ENCODE measurements at places on chromosomes 1 and 21.

- DNase-seq, result no peak
These were observed 6.5 kb downstream of the CACHD1 start for GRCh38 chr1:64476251-64476952.

DNA sequence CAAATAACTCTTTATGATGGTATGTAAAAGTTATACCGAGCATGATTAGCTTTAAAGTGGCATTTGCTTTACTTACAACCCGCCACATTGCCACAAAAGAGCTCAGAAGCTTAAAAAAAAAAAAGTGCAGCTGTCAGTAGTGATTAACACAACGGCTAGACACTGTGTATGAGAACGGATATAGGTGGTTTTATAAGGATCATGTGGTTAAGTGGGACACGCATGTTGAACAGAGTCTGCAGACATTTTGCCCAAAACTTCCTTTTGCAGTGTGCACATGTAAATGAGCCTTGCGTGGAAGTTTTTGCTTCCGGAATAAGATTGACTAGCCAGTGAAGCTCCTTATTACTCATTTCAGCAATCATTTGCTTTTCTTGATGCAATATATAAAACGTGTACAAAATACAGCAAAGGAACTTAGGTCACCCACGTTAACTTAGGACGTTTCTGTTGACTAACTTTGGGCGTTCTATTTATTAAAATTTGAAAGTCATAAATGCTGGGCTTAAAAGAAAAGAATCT, 58.7 kb upstream of the RGS1 start:
- DNase-seq, result no peak

DNA sequence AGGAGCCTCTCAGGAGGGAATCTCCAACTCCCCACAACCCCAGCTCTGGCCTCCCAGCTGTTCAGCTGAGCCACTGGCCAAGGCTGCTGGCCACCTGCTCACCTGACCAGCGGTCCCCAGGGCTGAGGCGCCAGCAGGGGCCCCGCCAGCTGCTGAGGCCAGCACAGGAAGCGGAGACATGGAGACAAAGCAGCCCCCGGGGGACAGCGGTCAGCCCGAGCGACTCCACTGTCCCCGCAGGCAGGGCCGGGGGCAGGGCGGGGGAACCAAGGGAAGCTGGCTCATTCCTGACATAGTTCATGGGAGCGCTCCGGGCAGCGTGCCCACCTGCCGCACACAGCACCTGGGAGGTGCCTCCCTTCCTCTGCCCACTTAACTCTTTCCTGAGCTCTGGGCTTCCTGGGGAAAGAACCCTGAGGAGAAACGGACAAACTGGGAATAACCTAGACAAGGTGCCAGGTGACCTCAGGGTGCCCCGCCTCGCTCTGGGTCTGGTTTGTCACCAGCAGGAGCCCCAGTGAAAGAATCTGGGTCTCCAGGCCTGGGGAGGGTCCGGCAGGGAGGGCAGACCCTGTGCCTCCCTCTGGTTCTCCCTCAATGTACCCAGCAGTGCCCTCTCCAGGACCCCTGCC, 10.7 kb downstream of the EPHA2 start:
- DNase-seq, result no peak

DNA sequence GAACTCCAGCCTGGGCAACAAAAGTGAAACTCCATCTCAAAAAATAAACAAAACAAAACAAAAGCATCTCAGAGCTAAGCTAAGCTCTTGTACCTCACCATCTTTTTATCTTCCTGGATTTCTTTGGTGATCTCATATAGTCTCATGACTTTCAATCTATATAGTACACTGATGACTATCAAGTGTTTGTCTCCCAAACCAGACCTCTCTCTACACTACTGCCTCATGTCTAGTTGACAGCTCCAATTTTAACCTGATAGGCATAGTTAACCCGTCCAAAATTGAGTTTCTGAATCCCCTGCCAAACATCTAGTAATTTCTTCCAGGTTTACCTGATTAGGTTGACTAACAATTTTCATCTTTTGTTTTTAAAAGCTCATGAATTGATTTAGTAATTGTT, 151.7 kb downstream of the COP1 start:
- no peak for DNase-seq

- no peak for DNase-seq
These were observed 182.9 kb downstream of the BACH1 start for GRCh38 chr21:29481641-29482040.

DNA sequence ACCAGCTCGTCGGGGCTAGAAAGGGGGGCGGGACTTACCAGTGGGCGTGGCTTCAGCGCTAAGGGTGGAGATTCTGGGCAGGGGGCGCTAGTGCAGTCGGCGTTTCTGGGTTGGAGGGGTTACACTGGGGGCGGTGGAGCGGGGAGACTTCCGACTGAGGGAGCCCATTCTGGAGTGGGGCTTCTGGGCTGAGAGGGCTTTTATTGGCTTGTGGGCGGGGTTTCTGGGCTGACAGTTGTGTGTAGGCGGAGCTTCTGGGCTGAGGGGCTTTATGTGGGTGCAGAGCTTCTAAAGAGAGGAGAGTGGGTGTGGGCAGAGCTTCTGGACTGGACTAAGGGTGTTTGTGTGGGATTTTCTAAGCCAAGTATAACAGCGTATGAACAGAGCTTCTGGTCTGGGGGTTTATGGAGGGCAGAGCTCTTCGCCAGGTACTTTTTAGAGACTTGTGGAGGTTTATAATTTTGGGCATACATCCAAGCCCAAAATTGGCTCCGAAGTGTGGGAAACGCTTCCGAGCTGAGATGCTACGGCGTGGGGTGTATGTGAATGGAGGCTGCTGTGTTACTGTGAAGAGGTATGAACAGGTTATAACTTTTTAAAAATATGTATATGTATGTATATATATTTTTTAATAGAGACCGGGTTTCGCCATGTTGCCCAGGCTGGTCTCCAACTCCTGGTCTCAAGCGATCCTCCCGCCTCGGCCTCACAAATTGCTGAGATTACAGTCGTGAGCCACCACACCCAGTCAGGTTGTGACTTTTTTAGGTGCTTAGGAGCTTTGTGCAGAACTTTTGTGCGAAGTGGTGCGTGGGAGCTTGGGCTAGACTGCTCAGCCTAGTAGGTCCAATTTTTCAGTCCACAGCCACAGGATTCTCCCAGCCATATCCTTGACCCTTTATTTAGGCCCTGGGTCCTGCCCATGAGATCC, 825 bp downstream of the TMEM39B start:
- no peak for DNase-seq

- no peak for DNase-seq
These were observed 48.9 kb upstream of the B3GALNT2 start for GRCh38 chr1:235553112-235553551.

- DNase-seq, result no peak
These were observed 104.9 kb upstream of the TNR start for GRCh38 chr1:175848329-175848728.

GRCh38 chr1:7554385-7555235, 216.5 kb upstream of the VAMP3 start:
- no peak for DNase-seq

DNA sequence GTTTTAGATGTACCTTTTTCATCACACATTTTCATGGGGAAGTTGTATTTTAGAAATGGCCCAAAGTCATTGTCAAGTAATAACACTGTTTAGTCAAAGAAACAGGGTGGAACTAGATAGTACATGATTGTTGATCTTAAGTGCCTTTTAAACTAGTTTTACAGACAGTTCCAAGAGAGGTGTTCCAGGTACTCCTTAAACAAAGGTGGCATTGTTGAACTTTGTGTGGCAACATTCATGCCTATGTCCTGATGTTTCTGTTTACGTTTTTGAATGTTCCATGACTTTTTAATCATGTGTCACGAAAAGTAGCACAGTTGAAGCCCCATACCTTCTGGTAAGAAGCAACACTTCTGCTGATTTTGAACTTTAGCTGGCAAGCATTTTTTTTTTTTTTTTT, 9.1 kb upstream of the SH3D21 start:
- DNase-seq, result no peak

- DNase-seq, result no peak
These were observed 299 bp downstream of the DIP2A start for GRCh38 chr21:46459024-46459355.

DNA sequence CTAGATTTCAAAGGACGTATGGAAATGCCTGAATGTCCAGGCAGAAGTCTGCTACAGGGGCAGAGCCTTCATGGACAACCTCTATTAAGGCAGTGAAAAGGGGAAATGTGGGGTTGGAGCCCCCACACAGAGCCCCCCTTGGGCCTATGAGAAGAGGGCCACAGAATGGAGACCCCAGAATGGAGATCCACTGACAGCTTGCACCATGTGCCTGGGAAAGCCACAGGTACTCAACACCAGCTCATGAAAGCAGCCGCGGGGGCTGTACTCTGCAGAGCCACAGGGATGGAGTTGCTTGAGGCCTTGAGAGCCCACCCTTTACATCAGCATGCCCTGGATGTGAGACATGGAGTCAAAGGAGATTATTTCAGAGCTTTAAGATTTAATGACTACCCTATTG, 108.7 kb downstream of the DMRTB1 start:
- DNase-seq, result no peak

GRCh38 chr1:183365676-183366075, 52.5 kb downstream of the NMNAT2 start:
- DNase-seq, result no peak

DNA sequence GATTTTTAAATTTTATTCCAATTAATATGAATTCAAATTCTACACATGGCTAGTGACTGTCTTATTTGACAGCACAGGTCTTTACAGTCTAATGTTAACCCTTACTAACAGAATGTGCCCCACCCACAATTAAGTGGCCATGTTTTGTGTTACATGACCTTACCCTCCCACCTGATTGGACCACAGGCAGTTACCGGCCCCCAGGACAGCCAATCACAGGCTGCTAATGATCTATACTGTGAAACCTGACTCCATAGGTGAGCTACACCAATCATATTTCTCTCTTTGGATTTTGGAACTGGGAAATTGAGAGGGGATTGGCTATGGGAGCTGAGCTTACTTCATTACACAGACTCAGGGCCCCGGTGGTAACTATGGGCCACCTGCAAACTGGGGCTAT, 27.5 kb downstream of the ZP4 start:
- DNase-seq, result no peak

- no peak for DNase-seq
These were observed 24.1 kb downstream of the GPR3 start for GRCh38 chr1:27416387-27417111.

GRCh38 chr1:203751051-203751450, 13.9 kb upstream of the LAX1 start:
- no peak for DNase-seq

- DNase-seq, result no peak
These were observed 235.9 kb downstream of the FAM72C start for GRCh38 chr1:143735764-143736461.

DNA sequence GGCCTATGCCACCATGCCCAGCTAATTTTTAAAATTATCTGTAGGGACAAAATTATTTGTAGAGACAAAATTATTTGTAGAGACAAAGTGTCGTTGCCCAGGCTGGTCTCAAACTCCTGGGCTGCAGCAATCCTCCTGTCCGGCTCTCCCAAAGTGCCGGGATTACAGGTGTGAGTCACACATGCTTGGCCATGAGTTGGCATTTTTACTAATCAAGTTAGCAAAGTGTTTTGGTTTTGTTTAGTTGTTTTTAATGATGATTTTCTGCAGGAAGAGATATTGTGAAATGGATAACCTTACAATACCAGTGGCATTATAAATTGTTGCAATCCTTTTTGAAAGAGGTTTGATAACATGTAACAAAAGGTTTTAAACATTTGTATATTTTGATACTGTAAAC, 65.3 kb upstream of the MAGI3 start:
- DNase-seq, result no peak

GRCh38 chr1:151655371-151655770, 43.5 kb downstream of the SNX27 start:
- no peak for DNase-seq

DNA sequence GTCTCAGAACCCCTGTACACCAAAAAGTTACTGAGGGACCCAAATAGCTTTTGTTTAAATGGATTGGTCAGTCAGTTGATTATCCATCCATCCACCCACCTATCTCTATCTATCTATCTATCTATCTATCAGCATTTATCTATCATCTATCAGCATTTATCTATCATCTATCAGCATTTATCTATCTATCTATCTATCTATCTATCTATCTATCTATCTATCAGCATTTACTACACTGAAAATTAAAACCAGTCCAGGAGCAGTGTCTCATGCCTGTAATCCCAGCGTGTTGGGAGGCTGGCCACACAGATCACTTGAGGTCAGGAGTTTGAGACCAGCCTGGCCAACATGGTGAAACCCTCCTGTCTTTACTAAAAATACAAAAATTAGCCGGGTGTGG, 47.1 kb downstream of the CLSTN1 start:
- no peak for DNase-seq

DNA sequence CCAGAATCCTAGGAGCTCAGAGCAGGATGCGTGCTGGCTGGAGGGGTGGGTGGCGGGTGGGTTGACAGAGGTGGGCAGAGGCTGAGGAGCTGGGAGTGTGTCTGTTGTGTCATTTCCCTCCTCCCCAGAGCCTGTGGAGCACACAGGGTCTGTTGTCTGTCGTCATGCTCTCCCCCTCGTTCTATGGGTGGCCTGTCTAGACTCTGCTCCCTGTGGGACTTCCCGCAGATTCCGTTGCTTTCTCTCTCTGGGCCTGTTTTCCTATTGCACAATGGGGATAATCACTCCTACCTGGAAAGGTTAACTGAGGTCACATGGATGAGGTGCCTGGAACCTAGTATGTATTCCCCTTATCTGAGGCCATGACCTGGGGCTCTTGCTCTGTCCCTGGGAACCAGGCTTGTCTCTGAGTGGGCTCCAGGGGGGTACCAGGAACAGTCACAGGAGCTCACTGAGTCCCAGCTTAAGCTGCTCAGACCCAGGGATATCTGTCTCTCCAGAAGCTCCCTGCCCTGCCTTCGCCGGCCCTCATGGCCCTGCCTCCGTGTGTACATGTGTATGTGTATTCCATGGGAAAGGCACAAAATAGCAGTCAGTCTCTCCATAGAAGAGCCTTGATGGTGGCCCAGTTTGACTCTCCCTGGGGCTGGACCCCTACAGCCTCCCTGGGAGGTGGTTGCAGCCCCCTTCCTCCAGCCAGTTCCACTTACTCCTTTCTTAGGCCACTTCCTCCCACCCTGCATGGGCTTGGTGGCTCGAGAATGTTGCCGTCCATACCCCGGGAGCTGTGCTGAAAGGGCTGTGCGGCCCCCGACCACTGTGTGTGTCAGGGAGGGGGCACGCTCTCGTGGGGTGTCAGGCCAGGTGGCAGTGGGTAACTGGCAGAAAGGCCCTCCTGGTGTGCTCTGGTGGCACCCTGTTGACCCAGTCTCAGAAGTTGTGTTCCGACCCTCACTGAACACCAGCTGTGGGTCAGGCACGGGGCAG, 17.9 kb downstream of the PTPRF start:
- no peak for DNase-seq

GRCh38 chr1:51289676-51290488, 40.5 kb downstream of the TTC39A start:
- DNase-seq, result no peak

GRCh38 chr1:179591592-179592580, at the start of gene TDRD5:
Gene TDRD5, plus strand, starts transcription at chr1:179591832. Its CDS starts 784 bp downstream, at chr1:179592616.
- DNase-seq, result no peak

DNA sequence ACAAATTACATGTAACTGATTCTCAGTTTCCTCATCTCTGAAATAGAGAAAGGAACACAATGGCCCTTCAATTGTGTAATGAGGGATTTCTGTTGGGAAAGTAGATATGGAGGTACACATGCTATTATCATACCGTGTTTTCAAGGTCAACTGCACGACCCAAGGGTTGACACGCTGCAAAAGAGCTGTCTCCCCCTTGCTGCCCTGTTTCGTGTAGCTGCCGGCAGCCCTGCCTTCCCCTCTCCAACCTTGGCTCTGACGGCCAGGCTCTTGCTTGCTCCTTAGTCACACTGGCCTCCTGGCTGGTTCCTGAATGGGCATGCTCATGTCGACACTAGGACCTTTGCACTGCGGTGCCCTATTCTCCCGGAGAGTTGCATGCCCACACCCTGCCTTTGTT, 134.4 kb downstream of the GALNT2 start:
- DNase-seq, result no peak

- DNase-seq, result no peak
These were observed 15.7 kb downstream of the VCAM1 start for GRCh38 chr1:100735244-100735643.
